ENCODE measurements at places on chromosomes 7 and 10.
A peak's percentile ranks its signal among the peaks of the same experiment; 100 is the strongest.

DNA sequence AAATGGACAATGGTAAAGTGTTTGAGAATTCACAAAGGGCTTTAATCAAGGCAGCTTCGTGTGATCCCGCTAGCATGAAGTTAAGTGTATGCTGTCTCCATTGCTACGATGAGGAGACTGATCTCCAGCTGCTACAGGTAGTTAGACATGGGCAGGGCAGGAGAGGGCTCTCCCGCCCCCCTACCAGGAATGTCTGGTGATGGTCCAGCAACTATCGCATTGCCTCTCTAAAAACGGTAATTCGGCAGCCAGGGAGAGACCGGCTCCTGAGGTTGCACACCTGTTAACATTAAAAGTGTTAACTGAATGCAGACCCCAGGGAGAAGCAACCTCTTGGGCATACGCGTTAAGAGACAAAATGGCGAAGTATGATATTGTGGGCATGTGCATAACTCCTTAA lies 37.9 kb downstream of the SVIL start:
- no peak for DNase-seq

DNA sequence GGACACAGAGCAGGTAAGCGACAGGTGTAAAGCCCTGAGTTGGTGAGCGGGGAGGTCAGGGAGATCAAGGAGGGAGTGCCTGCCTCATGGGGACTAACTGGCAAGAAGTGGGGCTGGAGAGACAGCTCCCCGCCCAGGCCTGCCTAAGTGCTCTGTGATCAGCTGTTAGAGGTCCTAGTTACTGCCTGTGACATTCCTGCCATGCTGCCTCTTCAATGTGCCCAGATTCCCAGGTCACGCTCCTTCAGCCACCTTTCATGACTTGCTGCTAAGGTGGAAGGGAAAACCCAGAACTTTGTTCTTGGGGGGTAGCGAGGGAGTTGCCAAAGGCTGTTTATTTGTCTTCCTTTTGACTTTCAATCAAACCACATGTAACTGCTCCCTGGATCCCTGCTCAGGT lies 114.3 kb upstream of the ZNF438 start:
- DNase-seq: no peak

DNA sequence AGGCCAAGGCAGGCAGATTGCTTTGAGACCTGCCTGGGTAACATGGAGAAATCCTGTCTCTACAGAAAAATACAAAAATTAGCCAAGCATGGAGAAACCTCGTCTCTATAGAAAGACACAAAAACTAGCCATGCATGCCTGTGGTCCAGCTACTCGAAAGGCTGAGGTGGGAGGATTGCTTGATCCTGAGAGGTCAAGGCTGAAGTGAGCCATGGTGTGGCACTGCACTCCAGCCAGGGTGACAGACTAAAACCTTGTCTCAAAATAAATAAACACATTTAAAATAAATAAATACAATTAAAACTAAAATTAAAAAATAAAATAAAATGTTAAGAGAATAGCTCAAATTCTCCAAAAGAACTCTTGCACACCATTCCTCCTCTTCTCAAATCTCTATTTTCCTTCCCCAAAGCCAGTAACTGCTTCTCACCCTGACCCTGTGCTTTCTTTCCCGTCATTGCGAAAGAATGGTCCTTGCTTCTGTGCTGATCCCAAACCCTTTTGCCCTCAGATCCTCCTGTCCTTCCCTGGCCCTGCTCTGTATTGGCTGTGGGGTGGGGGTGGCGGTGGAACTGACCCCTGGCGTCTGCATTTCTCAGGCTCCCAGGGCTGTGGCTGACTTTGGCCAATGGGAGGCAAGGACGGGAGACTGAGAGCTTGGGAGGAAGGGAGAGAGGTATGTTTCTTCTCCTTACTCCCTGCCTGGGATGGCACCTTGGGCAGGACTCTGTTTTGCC lies 12.4 kb downstream of the SRGN start:
- no peak for DNase-seq

GRCh38 chr10:47294501-47294900 lies 5.5 kb upstream of the GDF10 start:
- DNase-seq: peak; percentile 42

GRCh38 chr10:7887174-7887816 lies 69.0 kb downstream of the TAF3 start:
- DNase-seq: no peak

- DNase-seq: no peak
These were observed 1.7 kb downstream of the COL28A1 start for GRCh38 chr7:7533831-7534430.

DNA sequence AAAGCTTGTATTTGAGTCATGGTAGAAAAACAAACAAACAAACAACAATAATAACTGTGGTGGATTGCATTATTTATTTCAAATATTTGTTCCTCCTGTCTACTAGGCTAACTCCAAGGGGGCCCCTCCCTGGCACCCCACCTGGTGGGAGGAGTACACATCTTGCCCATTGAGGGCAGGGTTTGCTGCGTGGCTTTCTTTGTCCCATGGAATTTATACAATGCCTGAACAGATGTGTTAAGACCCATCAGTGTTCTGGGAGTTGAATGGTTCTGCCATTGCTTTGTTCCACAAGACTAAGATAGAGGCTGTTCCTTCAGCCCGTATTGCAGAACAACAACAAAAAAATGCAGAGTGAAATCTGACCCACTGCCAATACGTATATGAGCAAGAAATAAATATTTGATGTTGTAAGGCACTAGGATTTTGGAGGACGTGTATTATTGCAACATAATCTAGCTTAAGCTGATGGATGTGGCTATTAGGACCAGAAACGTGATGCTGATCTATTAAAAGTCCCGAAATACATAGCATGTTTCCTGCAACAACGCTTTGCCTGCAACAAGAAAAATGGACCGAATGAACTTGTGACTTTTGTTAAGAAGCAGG lies 119.1 kb upstream of the JCAD start:
- DNase-seq: no peak

DNA sequence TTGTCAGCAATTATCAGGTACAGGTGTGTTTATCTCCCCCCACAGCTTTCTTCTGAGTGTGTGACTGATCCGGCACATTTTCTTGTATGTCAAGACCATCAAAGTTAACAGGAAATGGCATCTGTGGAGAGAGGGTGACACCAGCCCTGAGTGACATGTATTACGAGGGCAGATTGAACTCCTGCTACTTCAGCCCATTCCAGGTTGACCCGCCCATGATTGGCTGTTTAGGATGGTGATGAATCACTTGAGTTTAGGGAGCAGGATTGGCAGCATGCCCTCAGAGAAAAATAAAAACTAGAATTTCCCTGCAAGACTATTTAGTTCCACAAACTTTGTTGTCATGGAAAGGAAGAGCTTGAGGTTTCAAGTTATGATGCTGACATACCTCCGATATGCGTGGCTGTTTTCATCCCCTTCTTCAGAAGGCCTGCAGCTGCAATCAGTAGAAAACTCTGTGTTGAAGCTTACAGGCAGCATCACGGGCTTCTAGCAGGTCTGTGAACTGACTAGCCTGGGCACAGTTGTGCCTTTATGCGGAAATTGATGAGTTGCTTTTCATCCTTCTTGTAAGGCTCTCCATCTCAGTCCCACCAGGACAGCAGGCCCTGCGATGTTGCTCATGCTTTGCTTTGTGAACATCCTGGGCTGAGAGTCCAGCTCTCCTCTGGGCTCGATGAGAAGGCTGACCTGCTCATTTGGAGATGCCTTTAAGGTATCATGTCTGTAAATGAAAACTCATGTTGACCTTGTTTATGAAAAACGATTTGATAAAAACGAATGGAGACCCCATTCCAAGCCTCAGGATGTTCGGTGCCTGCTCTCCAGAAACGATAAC lies 8.0 kb upstream of the CELF2 start:
- DNase-seq: no peak

DNA sequence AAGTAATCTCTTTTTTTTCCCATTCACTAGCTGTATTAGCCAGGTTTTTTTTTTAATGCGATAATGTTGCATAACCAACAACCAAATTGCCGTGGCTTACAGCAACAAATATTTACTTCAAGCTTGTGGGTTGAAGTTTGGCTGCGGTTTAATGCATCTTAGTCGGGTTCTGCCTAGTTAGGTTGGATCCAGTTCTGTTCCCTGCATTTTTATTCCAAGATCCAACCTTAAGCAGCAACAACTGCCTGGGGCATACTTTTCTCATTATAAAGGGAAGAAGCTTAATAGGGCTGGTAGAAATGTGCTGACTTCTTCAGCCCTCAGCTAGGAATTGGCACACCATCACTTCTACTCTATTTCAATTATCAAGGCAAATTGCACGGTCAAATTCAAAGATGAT lies 1115.5 kb upstream of the AUTS2 start:
- no peak for DNase-seq

DNA sequence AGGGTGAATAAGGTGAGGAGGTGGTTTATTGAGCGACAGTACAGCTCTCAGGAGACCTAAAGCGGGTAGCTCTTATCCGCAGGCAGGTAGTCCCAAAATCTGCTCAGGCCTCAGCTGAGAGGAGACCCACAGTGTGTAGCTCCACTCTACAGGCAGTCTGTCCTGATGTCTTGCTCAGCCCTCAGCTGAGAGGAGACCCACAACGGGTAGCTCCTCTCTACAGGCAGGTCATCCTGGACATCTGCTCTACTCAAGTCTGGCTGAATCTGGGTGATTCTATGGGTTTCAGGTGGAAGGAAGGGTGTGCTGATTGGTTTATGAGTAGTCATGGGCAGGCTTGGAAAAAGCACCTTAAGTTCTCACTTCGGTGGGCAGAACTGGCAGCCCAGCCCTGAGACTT lies 55.6 kb upstream of the ABCB5 start:
- no peak for DNase-seq

DNA sequence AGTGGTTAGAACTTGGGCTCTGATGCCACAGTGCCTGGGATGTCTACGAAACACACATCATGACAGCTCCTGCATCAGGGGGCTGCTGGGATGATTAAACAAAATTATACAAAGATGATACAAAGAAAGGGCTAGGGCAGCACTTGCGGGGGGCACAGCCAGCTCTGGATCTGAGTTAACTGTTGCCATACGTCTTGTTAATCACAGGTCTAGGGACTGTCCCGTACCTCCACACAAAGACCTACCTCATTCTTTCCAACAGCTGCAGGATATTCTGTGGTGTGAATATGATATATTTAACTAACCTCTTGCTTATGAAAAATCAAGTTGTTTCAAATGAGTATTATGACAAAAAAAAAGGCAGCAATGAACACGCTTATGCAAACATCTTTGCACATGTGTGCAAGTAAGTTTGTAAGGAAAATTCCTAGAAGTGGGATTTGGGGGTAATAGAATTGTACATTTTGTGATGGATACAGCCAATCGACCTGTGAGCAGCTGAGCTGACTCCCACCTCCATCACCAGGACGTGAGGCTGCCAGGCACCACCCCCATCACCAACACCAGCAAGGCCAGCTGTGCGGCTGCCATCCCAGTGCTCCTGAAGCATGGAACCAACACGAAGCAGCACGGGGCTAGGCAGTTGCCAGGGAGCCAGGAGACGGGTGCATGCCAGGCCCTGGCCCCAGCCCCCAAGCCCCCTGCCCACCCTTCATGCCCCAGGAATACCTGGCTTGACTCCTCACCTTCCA lies 23.5 kb downstream of the PTPRN2 start:
- DNase-seq: peak; percentile 69

GRCh38 chr7:158271646-158272045 lies 316.0 kb downstream of the PTPRN2 start:
- peak; percentile 44 for DNase-seq

- DNase-seq: no peak
These were observed 21.1 kb downstream of the EIF3A start for GRCh38 chr10:119059557-119059956.

- no peak for DNase-seq
These were observed 197.4 kb upstream of the MTPN start for GRCh38 chr7:136174477-136175125.

GRCh38 chr10:6766131-6766801 lies 186.2 kb upstream of the PRKCQ start:
- no peak for DNase-seq

DNA sequence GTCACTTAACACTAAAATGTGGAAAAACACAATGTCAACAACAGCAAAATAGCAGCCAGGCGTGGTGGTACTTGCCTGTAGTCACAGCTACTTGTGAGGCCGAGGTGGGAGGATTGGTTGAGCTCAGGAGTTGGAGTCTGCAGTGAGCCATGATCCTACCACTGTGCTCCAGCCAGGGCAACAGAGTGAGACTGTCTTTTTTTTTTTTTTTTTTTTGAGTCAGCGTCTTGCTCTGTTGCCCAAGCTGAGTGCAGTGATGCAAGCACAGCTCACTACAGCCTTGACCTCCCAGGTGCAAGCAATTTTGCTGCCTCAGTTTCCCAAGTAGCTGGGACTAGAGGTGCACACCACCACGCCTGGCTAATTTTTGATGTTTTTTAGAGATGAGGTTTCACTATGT lies 6.1 kb downstream of the KCTD7 start:
- no peak for DNase-seq

- DNase-seq: no peak
These were observed 11.5 kb downstream of the LIPJ start for GRCh38 chr10:88598055-88598454.

DNA sequence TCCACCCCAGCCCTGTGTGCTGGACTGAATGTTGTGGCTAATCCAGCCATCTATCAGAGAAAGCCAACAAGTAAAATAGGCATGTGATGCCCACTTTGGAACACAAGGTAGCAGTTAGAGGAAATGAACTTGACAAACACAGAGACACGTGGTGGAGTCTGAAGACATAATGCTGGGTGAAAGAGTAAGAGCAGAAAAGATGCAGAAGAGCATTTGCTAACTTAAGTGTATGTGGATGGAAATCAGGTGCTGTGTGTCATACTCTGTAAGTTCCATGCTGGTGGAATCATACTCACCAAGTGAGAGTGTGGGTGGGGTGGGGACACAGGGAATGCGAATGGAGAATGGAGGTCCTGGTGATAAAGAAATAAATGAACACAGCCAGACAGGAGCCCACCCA lies 22.8 kb downstream of the WDFY4 start:
- no peak for DNase-seq

GRCh38 chr10:17092986-17093803 lies 36.4 kb downstream of the CUBN start:
- DNase-seq: no peak

- DNase-seq: no peak
These were observed 290.8 kb upstream of the ZNF32 start for GRCh38 chr10:43939389-43939938.

Measured in posterior vena cava (tissue), 2 donors.